ENCODE measurements at places on chromosomes 3 and 15.

- DNase-seq = no peak
These were observed 8.9 kb downstream of the PEAK1 start for GRCh38 chr15:77410701-77411618.

- peak; percentile 60 for DNase-seq
These were observed 21.6 kb upstream of the PAK6 start for GRCh38 chr15:40217166-40217824.

GRCh38 chr3:61669203-61669602, 107.8 kb downstream of the PTPRG start:
- no peak for DNase-seq

GRCh38 chr3:72938471-72939265, 50.8 kb downstream of the GXYLT2 start:
- DNase-seq = peak; percentile 46

GRCh38 chr15:69623392-69624154, 171.0 kb downstream of the RPLP1 start:
- DNase-seq = no peak

DNA sequence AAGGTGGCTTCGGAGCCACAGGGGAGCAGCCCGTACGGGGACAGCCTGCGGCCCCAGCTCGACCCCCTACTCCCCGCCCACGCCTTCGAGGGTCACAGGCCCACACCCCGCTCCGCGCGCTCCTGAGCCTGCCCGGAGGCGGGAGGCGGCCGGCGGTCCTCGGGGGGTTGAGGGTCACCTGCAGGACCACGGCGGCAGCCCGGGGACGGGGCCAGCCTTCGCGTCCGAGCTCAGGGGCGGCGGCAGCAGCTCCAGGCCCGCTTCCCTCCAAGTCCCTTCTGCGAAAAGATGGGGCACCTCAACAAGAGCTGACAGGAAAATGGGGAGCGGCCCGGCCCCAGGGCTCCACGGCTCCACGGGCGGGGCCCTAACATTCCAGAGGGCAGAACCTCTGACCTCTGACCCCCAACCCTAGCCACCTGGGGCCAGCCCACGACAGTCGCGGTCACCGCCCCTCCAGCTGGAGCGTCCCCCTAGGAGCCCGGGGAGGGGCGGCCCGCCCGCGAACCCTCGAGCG, 428 bp downstream of the LYSMD4 start:
- DNase-seq = no peak

GRCh38 chr3:114454551-114455251, 160.9 kb downstream of the TIGIT start:
- DNase-seq = no peak
